ENCODE measurements at places on chromosomes 13 and 19.

DNA sequence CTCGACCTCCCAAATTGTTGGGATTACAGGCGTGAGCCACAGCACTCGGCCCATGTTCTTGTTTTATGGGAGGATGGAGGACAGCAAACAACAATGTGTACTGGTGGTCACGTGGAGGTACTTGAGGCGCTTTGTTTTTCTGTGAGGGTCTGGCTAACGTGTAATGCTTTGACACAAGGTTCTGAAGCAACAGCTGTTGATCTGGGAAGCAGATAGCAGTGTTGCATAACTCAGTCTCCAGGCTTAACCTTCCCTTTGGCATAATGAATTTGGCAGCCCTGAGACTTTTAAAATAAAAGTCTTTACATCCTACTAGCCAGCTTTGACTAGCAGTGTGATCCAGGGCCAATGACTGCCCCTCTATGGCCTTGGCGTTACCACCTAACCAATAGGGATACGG, 6.9 kb upstream of the ZNF580 start:
- no peak for DNase-seq

GRCh38 chr19:17576758-17577456, 21.5 kb downstream of the COLGALT1 start:
- DNase-seq: no peak

DNA sequence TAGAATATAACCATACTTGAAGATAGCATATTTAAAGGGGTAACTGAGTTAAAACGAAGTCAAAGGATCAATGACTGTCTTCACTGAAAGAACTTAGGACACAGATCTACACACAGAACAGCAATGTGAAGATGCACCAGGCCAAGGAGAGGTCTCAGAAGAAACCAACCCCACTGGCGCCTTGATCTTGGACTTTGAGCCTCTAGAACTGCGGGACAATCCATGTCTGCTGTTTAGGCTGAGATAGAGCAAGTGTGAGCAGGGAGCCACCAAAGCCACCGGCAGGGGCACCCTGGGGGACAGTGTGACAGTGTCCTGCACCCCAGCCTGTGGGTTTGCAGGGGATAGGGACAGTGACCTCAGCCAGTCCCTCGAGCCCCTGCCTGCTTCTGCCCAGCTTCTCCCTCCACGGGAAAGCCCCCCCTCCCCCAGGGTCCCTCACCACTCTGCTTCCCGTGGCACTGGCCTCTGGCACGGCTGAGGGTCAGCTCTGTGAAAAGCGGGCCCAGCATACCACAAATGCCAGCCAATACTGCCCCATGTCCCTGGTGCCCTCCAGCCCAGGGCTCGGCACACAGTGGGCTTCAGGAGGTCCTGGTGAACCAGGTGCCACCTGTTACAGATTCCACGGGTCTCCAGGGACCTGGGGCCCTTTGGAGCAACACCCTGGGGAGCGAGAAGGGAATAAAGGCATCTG, 40.8 kb downstream of the KLF2 start:
- DNase-seq: no peak

- DNase-seq: no peak
Measured at GRCh38 chr19:3606174-3606689, 443 bp downstream of the TBXA2R start.

GRCh38 chr13:110572778-110573118, 11.2 kb upstream of the RAB20 start:
- no peak for DNase-seq

GRCh38 chr13:107441279-107441678, 774.1 kb downstream of the LIG4 start:
- no peak for DNase-seq

GRCh38 chr13:63409791-63410351, 1994.2 kb upstream of the PCDH20 start:
- no peak for DNase-seq

DNA sequence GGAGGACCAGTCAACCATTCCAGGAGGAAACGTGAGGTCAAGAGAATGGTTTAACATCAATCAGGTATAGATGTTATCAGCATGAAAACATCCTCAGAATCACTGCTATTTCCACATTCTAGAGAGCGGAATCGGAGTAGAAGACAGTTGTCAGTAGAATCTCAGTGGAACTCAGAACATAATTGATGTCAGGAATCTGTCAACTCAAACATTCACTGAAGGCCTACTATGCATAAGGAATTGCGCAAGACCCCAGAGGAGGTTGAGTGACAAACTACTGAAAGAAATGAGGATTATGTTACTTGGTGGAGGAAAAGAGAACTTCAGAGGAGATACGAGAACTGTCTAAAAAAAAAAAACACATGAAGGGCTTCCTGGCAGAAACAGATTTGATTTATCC, 97.8 kb downstream of the LHFPL6 start:
- no peak for DNase-seq

- DNase-seq: no peak
Measured at GRCh38 chr13:110323172-110323891, 16.2 kb downstream of the COL4A2 start.

DNA sequence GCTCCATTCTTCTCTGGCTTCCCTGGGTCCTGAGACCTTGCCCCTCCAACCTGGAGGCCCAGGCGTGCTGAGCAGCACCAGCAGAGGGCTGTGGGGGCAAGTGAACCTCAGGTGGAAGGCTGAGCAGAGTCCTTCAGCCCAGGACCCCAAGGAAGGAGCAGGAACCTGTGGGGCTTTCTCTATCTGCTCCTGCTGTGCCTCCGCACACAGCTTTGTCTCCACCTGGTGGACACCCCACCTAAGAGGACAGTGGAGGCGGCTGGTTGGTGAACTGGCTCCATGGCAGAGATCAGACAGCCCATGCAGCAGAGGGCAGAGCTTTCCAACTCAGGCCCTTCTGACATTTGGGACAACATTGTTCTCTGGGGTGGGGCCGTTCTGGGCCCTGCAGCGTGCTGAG, 19.7 kb downstream of the ZFR2 start:
- DNase-seq: peak; percentile 42

DNA sequence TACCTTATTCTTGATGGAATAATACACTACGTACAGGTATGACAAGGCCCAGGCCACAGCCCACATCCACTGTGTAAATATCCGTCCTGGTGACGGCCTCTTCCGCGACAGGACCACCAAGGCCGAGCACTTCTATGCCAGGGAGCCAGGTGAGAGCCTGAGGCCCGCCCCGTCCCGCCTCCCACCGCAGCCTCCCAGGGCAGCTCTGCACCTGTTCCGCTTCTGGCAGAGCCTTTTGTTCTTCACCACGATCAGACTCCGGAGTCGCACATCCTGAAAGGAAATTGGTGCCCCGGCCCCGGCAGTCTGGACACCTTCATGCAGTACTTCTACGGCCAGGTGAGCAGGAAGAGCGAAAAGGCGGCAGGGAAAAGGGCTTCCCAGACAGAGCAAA, 10.6 kb upstream of the ZNF358 start:
- DNase-seq: no peak

DNA sequence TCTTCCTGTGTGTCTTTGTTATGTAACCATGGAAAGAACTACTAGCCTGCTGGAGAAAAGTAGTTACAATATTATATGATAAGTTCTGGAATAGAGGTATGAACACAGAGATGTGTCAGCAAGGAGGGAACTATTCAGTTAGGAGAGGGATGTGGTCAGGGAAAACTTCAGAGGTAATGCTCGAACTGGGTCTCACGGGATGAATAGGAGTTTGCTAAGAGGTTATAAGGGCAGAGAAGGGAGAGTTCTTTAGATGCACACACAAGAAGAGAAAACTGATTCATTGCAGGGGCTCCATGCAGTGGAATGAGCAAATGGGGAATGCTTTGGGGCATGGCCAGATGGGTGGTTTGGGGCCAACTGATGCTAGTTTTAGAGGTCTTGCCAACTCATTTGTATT, 46.0 kb upstream of the SIAH3 start:
- DNase-seq: no peak

- no peak for DNase-seq
Measured at GRCh38 chr13:84894749-84895148, 904.5 kb downstream of the SLITRK6 start.

DNA sequence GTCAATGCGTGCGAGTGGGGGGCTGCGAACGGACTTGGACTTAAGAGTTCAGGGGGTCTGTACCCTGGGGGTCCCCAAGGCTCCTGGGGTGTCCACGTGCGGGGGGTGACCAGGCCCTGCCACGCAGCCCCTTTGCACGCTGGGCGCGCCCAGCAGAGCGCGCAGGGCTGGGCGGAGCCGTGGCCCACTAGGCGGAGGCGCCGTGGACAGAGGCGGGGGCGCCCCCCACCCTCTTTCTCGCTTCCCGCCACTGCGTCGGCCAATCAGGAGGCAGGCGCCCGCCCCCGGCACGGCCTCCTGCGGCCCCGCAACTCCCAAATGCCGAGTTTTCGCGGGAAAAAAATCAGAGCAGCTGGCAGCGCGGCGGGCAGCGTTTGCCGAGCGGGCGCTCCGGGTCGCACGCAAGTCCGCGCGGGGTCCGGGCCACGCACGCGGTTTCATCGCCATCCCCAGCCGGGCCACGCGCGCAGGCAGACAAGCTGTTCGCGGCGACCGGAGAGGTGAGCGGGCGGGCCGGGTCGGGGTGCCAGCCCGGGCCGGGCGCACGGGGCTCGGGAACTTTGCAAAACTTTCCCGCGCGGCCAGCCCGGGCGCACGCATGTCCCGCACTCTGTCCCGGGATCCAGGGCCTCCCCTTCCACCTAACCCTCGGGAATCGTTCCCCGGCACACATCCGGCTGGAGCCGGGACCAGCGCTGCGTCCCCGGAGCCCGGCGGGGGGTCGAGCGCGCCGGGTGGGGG, at the start of gene UHRF1:
Gene UHRF1, plus strand, starts transcription at position 346 of the 741 bp plus-strand sequence. CDS start 1,385 bp downstream, outside the sequence.
- no peak for DNase-seq

- DNase-seq: no peak
Measured at GRCh38 chr19:54391589-54392061, 23.6 kb upstream of the TTYH1 start.

DNA sequence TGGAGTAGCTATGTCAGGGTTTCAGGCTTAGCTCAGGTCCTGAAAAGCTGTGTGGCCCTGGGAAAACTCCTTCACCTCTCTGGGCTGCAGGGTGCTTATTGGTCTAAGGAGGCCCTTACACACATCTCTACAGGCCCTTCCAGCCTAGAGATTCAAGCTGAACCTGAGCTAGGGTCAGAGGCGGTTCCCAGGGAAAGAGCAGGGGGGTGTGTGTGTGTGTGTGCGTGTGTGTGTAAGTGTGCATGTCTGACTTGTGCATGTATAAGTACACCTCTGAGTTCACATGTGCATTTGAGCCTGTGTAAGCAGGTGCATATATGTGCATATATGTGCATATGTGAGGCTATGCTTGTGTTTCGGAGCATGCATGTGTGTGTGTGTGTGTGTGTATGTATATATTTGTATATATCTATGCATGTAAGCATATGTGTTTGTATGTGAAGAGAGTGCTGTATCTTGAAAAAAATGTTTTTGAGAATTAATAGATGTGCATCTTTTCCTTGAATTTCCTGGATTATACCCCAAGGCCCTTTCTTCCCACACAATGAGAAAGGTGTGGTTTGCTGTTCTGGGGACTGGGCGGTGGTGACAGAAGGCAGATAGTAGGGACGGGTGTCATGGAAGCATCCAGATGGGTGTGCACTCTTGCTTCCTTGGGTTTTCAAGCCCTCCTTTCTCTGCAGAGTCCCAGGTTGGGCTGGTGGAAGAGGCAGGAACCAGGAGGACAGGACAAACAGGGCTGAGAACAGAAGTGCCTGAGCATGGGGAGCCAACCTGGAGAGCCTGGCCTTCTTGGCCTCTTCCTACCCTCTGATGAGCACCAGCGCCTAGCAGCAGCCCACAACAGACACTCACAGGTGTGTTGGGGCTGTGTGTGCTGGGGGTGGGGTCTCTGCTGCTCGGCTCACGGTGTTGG, 150.3 kb upstream of the TSHZ3 start:
- DNase-seq: no peak

GRCh38 chr19:48696353-48697010, 711 bp downstream of the FUT2 start:
- no peak for DNase-seq

DNA sequence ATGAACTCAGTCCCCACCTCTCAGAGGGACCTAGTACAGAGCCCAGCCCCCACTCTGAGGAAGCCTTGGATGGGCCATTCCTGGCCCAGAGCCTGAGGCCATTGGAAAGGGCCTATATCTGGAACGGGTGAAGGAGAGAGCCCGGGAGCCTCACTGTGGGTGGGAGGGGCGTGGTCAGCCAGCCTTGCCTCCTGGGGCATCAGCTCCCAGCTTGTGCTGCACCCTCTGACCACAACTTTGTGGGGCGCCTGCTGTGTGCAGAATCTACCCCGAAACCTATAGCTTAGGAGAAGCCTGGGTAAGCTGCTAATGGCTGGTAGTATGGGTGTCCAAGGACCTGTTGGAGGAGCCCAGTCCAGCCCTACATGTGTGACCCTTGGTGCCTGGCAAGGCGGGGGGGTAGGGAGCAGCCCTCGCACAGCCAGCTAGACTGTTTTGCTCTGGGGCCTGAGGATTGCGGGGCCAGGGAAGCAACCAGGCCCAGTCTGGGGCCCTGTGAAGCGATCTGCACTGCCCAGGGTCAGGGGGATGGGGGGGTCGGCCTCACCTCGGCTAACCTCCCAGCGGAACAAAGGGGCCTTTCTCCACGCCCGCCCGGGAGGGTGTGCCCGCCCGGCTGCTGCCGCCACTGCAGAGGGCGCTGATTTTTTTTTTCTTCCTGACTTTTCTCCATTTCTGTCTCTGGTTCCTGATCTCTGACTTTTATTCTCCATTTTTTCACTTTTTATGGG, 42.3 kb downstream of the LYL1 start:
- no peak for DNase-seq

- no peak for DNase-seq
Measured at GRCh38 chr13:111265701-111266035, 54.8 kb upstream of the TEX29 start.

DNA sequence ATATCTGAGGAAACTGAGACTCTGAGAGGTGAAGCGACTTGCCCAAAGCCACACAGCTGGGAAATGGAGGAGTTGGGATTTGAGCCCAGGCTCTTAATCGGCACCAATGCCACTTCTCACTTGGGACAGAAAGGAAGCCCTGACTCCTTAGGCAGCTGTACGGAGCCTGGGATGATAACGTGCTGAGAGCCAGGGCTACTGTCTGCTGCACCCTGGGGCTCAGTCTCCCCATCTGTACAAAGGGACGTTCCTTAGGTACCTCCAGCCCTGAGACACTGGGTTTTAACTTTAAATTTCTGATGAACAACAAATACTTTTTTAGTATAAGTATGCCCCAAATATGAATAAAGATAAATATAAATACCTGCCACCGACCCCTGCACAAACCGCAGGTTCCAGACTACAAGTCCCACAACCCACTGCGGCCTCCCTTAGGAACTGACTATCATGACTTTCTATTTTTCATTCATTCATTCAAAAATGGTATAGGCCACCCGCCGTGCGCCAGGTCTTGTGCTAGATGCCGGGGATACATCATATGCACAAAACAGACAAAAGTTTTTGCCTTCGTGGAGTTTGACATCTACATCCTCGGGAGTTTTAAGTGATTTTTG, 776 bp upstream of the NCLN start:
- DNase-seq: no peak

GRCh38 chr13:20988909-20989655, 72.3 kb downstream of the LATS2 start:
- DNase-seq: no peak

DNA sequence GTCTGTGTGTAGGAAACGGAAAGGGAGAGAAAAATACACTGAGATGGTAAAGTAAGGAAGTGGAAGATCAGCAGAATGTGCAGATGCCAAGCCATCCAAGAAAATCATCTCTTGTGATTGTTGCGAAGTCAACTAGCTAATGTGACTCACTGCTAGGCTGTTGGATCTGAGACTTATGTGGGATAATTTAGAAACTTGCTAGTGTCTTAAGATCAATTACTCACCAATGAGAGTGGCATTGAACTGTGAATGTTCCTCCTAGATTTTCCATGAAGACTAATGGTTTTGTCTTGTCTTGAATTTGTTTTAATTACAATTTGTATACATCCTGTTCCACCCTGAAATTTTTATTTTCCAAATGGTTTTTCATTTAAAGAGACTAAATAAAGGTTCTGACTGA, 771.6 kb downstream of the EFNB2 start:
- DNase-seq: no peak
